ENCODE measurements at places on chromosomes 6 and 20. TPM values are rescaled to one million over a fixed set of nuclear protein-coding genes. Genes with fewer than 3 reads are reported as not detected.

SLC16A10 gene
- total RNA-seq, result 14.2 TPM

TAB2 gene
- total RNA-seq, result 43.7 TPM

ZNF391 gene
- total RNA-seq, result 5.0 TPM

WFDC12 gene
- total RNA-seq, result not detected

GRCh38 chr20:40160097-40160550 lies 528.9 kb downstream of the MAFB start:
- no peaks in the 10 kb centered on the region for H3K36me3 ChIP-seq
- H3K4me3 ChIP-seq, result no peak overlapping the region
- peak; percentile 84 for DNase-seq
- no peak overlapping the region for H3K27ac ChIP-seq

DNA sequence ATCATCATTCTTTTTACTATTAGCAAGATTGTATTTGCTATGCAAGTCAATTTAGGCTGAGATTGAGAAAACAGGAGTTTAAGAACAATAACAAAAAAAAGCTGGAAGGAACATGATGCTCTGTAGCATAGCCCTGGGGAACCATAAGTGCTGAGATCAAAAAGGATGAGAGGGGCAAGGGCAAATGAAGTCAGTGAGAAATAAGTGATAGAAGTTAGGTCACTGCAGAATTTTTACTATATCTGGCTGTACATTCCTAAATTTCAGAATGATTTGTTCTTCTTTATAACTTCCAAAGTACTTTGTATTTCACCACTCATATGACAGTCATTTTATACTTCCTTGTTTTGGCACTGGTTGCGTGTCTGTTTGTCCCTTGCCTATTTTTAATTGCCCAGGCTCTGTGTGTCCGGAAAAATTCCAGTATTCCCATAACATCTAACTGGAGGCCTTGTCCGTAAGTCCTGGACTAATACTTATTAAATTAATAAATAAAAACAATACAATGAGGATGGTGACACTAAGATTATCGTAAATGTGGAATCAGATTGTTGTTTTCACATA lies 444.7 kb downstream of the TENT5A start:
- H3K27ac ChIP-seq, result no peak overlapping the region
- H3K4me3 ChIP-seq, result no peak overlapping the region
- no peaks in the 10 kb centered on the region for H3K27me3 ChIP-seq

DNA sequence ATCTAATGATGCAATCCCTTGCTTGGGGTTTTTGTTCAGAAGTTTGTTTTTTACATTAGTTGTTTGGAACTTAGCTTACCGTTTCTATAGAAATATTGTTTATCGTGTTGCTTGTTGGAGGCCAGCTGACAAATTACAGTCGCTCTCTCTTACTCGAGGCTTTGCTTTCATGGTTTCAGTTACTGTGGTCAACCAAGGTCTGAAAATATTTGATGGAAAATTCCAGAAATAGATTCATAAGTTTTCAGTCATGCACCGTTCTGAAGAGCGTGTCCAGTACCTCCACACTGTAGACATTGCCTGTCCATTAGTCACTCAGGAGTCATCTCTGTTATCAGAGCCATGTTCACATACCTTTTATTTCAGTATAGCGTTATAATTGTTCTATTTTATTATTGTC lies 47.9 kb downstream of the DEK start:
- no peak for DNase-seq
- no peak overlapping the region for H3K4me3 ChIP-seq
- no peak overlapping the region for H3K27ac ChIP-seq
- no peaks in the 10 kb centered on the region for H3K4me1 ChIP-seq
- H3K27me3 ChIP-seq, result no peaks in the 10 kb centered on the region
- H3K36me3 ChIP-seq, result no peaks in the 10 kb centered on the region

GRCh38 chr20:17885544-17885943 lies 83.0 kb downstream of the SNX5 start:
- no peaks in the 10 kb centered on the region for H3K4me1 ChIP-seq
- H3K27ac ChIP-seq, result no peak overlapping the region
- no peaks in the 10 kb centered on the region for H3K27me3 ChIP-seq
- DNase-seq, result no peak

DNA sequence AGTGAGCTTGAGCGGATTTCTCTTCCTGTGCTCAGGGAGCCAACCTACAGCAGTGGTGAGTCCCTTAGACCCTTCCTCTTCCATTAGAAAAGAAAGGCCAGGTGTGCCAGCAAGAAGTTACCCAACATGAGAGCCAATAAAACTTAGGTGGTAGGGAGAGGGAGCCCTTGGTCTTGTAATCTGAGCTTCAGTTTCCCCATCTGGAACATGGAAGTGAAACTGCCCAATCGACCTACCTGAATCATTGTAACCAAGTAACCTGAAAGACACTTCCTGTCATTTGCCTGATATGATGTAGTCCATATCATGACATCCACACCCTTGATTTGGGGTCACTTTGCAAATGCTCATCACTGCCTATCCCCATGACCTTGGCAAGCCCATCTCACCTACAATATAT lies 66.4 kb downstream of the MDGA1 start:
- no peak overlapping the region for H3K27ac ChIP-seq
- DNase-seq, result no peak
- no peaks in the 10 kb centered on the region for H3K27me3 ChIP-seq
- H3K4me3 ChIP-seq, result no peak overlapping the region

DNA sequence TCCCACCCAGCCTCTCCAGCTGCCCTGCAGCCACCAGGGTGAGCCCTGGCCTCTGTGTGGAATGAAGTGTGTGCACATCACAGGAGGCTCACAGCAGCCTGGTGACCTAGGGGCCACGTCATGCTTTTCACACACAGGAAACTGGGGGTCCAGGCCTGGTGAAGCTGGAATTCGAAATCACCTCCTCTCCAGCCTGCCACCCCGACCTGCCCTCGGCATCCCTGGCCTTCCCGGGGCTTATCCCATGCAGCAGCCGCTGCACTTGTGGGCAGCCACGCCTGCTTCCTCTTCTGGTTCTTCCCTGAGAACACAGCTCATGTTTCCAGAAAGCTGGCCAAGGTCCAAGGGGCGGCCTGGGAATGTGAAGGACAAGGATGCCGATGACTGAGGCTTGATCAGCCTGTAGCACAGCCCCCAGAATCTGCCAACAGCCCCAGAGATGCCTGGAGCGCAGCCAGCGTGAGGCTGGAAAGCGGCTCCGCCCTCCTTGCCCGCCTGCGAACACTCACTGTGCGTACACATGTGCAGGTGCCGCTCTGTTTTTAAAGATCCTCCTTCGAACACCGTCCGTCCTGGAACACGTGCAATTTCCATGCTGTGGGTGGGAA lies 4.2 kb upstream of the NTSR1 start:
- H3K27me3 ChIP-seq, result peaks cover 8% of the 10 kb centered on the region
- no peak overlapping the region for H3K4me3 ChIP-seq
- H3K36me3 ChIP-seq, result no peaks in the 10 kb centered on the region
- no peak overlapping the region for H3K27ac ChIP-seq
- 0 out of 2 replicates have a peak, but pooled peaks cover 7% of the 10 kb centered on the region for H3K4me1 ChIP-seq

GRCh38 chr6:21722510-21722909 lies 129.0 kb downstream of the SOX4 start:
- no peak for DNase-seq
- no peaks in the 10 kb centered on the region for H3K36me3 ChIP-seq
- no peak overlapping the region for H3K4me3 ChIP-seq
- no peaks in the 10 kb centered on the region for H3K27me3 ChIP-seq
- no peak overlapping the region for H3K27ac ChIP-seq

DNA sequence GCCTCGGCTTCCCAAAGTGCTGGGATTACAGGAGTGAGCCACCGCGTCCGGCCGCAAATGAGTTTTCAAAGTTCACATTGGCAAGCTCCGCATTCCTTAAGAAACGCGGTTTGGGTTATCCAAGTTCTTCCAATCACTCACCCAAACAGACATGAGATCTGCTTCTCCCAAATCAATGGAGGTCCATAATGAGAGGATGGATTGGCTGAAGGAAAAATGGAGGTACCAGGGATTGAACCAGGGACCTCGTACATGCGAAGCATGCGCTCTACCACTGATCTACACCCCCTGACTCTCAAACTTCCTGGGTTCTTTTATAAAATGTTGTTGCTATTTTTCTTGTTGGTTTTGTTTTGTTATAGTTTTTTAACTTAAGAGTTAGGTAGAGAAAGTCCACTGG lies 170.0 kb downstream of the GPX5 start:
- H3K4me1 ChIP-seq, result peaks cover 44% of the 10 kb centered on the region
- no peaks in the 10 kb centered on the region for H3K27me3 ChIP-seq
- H3K27ac ChIP-seq, result no peak overlapping the region
- no peak for DNase-seq
- H3K4me3 ChIP-seq, result no peak overlapping the region
- no peaks in the 10 kb centered on the region for H3K36me3 ChIP-seq

GRCh38 chr6:131858765-131859415 lies 51.1 kb downstream of the ENPP1 start:
- H3K4me3 ChIP-seq, result no peak overlapping the region
- no peak for DNase-seq
- no peak overlapping the region for H3K27ac ChIP-seq
- peaks cover 16% of the 10 kb centered on the region for H3K4me1 ChIP-seq

- H3K4me3 ChIP-seq, result peak within 1 kb of the TSS; percentile 59
- H3K4me1 ChIP-seq, result peaks cover 7% of the 10 kb centered on the region
- no peak within 1 kb of the TSS for H3K27ac ChIP-seq
- H3K27me3 ChIP-seq, result peaks cover 2% of the 10 kb centered on the region
Observed at GRCh38 chr6:153131037-153131981, at the start of gene RGS17. TSS of gene RGS17 (minus strand) at chr6:153131282. CDS start at chr6:153044018, 87,264 bp downstream.

All from Caco-2 (cell line).